ENCODE measurements at places on chromosomes 5 and 9.

DNA sequence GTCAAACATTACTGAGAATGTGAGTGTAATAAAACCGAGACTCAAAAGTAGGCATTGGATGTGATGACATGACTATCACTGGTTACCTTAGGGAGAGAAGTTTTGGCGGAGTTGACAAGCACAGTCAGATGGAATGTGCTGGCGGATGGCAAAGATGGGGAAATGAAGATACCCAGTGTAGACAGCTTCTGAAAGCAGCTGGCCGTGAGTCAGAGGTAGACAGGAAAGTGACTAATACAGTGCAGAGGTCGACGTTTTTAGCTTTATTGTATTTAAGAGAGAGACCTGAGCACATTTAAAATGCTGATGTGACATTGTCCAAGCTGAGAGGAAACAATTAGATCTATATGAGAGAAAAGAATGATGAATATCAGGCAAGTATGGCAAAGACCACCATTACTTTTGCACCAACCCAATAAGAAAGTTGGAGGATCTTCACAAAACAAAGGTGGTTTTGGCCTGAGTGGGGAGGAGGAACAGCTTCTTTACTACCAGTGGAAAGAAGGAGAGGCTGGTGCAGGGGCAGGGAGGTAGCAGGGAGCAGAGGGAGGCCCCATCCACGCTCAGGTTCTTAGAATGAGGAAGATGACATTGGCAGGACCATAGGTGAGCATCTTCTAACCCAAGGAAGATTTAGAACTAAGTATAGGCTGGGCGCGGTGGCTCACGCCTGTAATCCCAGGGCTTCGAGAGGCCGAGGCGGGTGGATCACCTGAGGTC lies 36.7 kb upstream of the KCNIP1 start:
- DNase-seq = peak; percentile 65

DNA sequence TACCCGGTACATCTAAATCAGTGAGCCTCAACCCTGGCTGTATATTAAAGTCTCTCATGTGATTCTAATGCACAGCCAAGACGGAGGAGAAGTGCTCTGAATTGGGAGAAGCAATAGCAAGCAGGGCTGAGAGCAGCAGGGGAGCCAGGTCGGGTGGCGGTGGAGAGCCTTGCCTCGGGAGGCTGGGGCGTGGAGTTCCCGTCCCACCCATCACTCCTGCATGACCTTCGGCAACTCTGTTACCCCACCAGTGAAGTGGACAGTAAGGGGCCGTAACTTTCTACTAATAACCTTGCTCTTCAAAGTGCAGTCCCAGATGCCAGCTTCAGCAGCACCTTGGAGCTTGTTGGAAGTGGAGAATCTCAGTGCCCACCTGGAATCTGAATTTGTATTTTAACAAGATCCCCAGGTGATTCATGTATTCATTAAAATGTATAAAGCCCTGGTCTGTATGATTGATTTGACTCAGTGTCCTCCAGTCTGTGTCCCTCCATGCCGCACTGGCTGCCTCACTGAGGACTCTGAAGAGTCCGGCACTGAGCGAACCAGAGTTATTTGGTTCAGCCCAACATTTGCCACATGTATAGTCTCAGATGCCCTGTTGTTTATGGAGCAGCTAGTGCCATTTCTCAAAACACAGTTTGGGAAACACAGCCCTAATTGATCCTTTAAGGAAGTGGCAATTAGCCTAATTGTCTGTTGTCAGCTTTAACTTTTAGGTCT lies 6.5 kb downstream of the ERGIC1 start:
- DNase-seq = no peak

DNA sequence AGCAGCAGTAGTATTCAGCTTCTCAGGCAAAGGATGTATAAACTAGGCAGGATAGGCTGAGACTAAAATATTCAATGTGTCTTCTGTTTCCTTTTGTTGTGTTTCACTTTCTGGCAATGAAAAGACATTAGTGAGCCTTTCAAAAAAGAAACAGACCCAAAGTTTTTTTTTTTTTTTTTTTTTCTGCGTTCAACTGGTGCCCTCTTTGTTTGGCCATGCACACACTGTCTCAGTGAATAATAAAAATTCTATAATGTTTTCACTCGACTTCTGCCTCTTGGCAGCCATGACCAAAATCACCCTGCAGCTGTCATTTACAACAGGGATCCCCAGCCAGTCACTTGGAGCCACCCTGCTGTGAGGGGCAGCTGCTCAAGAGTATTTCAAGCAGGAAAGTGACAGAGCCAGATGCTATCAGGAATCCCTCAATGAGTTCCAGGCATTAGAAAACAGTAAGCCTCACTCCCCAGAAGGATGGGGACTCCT lies 44.0 kb upstream of the MAN2A1 start:
- DNase-seq = no peak

GRCh38 chr9:134720796-134721195 lies 79.2 kb downstream of the COL5A1 start:
- no peak for DNase-seq

DNA sequence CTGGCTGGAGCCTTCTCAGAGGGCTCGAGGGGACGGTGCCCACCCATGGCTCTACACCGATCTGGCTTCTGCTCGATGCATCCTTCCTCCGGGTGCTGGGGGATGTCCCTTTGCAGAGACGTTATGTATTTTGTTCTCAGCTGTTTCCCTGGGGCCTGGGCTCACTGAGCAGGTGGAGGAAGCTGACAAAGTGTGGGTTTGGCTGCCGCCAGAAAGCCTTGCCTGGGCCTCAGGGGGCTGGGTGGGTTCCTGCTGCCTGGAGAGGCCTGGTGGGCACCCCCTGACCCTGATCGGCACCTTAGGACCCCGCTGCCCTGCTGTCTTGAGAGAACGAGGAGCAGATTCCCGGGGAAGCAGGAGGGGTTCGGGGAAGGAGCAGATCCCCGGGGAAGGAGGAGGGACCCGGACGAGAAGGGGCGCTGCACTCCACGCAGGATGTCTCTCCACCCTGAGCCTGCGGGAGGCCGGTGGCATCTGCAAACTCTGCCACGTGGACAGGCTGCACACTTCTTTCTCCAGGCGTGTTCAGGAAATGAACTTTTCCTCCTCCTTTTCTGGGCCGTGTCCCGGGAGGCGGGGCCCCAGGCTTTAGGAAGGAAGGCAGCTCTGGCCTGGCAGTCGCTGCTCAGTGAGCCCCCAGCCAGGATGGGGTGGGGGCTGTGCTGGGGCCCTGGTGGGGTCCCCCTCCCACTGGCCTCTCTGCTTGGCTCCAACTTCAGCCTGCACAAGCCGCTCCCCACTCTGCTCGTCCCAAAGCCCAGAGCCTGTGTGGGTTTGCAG lies 148.9 kb downstream of the RXRA start:
- no peak for DNase-seq

GRCh38 chr5:1419476-1420210 lies 25.6 kb downstream of the SLC6A3 start:
- DNase-seq = no peak

- DNase-seq = no peak
Measured at GRCh38 chr5:88509403-88509802, 240.8 kb upstream of the TMEM161B start.
